Ascending aorta (tissue), 2 donors: ENCODE measurements at places on chromosomes 2 and 18.

DNA sequence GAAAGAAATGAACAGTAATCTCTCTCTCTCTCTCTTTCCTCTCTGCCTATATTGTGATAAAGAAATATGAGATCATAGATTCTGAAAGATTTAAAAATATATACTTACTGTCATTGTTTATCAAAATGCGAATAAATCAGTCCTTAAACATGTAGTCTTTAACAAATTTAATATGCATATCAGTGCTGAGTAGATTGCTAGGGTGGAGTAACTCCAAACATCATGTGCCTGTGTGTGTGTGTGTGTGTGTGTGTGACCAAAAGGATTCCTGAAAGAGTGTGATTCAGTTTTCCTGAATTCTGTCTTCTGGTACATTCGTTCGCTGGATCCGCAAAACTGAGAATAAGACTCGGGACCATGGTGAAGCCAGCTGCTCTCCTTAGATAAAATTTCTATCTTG is 24.0 kb upstream of the DSEL start:
- DNase-seq: no peak

DNA sequence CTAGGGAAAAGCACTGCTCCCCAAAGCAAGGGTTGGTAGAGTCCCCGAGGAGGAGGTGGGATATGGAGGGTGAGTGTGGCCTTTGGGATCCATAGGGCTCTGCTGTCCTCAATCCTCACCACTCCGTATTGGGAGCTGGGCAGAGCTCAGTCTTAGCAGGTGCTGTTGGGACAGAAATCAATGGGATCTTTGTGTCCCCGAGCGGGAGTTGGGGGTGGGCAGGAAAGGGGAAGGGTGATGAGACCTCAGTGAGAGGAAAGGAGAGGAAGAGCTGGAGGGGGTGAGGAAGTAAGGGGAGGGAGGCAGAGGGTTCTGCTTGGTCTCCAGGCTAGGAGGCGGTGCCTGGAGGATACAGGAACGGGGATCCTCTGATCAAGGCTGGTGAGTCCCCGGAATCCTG is 2.6 kb downstream of the ASIC4 start:
- no peak for DNase-seq

- no peak for DNase-seq
Measured at GRCh38 chr2:240759459-240759858, 60.6 kb downstream of the KIF1A start.

DNA sequence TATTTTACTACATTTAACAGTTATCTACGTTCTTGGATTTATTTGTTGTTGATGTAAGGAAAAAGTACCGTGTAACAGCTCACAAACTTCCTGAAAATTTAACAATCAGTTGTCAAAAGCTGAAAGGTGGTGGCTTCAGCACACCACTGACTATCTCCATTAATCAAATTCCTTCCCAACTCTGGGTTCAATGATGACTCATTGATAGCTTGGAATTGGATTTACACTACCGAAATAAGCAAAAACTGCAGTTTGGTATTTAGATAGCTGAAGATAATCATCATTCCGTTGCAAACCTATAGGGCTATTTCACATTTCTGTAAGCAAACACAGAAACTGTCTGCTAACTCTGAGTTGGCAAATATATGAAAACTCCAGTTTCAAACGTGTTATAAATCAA is 322.3 kb upstream of the TFPI start:
- DNase-seq: no peak

DNA sequence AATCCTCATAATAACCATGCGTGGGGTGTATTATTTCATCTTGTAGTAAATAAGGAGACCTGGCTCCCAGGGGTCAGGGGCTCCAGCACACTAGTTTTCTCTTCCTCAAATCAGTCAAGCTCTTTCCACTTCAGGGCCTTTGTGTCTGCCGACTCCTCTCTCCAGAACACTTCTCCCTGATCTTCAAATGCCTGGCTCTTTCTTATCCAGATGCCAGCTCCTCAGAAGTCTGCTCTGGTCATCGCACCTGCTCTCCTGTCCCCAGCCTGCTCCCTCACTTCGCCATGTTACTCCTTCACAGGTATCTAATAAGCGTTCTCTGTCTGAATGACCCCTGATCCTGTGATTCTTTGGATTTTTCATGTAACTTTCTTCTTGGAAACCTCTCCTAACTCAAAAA is 62.0 kb downstream of the GYPC start:
- no peak for DNase-seq

- DNase-seq: no peak
Measured at GRCh38 chr18:49858309-49859020, 45.1 kb upstream of the ACAA2 start.

DNA sequence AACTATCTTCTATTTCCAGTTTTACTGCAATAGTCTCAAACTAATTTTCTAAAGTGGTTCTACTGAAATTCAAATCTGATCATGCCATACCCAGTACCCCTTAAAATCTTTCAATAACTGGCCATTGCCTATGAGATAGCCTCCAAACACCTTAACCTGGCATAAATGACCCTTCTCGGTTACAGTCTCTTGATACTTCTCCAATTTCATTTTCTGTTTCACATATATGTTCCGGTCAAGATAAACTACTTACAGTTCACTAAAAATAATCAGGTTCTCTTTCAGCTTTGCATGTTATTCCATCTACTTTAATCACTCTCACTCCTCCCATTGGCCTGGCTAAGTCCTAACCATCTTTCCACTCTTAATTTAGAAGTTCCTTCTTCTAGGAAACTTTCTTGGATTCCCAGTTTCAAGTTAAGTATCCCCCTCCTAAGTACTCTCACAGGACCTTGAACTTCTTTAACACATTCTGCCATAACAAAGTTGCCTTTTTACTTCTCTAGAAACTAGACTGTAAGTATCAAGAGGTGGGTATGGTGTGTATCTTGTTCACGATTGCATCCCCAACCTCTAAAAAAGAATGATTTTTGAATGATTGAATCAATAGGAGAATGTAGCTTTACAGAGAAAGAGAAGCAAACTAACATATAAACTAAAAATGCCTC is 110.2 kb upstream of the RBBP8 start:
- DNase-seq: no peak

DNA sequence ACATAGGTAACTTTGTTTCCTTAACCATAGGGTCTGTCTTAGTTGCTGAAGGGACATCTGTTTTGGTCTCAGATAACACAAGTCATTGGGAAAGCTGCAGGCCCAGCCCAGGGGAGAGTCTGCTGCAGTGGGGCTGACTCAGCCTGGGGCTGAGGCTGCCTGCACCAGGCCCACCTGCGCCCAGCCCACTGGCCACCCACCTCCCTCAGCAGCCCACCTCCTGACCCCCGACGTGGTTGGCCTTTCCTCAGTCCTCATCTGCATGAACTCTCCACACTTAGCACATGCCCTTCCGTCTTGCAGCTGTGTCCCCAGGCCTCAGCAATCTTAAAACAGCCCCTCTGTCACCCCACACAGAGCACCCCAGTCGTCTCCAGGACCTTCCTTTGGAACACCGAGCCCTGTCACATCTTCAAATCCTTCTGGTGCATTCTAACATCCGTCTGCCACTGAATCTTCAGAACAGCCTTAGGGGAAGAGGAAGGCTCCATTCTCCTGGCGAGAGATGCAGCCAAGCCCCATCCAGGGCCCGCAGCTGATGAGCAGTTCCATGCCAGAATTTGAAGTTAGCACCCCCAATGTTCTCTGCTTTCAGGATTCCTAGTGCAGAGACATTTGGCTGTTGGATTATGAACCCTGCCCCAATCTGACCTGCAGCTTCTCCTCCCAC is 231.4 kb downstream of the SEPTIN10 start:
- DNase-seq: no peak

DNA sequence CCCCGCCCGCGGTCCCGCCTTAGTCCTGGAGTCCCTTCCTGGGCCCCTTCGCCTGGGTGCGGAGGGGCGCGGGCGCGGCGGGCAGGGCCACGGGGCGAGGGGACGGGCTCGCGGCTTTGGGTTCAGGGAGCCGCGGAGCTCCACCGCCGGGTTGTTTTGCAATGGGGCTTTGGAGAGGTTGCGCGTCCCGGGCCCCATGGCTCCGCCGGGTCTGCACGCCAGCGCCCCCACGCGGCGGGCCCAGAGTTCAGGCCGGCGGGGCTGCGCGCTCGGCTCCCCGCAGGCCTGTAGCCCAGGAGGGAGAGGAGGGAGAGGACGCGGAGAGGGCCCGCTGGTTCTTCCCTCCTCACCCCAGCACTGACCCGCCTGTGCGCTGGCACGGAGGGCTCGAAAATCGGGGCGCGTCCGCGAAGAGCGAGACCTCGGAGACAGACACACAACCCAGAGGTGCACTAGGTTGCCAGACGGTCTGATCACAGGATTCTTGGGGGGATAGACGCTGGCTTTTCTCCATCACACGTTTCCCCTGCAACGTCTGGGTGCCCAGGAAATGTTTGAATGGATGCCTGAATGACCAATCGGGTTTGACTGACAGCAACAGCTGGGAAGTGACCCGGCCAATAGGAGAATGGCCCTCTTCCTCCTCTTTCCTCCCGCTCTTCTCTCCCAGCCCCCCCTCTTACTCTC is 4.9 kb upstream of the SIX2 start:
- DNase-seq: peak; percentile 85

DNA sequence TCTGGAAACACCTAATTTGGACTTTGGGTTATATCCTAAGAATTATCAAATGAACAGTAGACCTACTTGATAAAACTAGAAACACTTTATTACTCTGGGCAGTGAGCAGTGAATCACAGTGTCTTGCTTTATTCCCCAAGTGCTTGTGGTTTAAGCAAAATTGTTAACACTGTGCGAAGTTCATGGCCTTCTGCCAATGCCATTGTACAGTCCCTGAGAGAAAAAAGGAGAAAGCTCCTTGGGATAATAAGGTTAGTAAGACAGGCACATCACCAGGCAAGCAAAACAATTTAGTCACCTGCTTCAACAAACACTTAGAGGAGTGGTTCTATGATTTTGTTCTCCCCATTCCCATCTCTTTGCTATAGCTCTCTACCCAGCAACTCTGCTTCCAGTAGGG is 39.8 kb downstream of the ADCYAP1 start:
- no peak for DNase-seq

DNA sequence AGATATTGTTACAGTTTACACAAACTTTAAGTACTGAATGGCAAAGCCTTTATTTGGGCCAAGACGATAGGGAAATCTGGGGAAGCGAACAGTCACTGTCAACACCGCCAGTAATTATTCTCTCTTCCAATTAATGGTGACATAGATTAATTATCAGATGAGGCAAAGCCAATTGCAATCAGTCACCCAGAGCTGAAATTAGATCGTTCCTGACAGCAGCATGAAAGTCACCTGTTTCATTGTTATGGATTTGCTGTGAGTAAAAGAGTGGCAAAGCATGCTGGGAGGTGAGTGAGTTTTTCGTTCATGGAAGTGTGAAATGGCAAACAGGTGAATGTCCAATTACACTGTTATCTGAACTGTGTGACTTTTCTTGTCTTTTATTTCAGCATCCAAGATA is 164.8 kb upstream of the KLHL14 start:
- no peak for DNase-seq

DNA sequence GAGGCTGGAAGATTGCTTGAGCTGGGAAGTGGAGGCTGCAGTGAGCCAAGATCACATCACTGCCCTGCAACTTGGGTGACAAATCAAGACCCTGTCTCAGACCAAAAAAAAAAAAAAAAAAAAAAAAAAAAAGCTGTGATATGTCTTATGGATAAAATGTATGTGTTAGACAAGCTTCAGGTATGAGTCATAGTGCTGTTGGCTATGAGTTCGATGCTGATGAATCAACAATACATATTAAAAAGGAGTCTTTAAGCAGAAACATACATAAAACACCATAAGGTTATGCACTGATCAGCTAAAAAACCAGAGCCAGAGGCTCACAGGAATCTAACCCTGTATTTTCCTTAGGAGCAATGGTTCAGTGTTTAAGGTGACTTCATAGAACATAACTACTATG is 332.3 kb downstream of the NCKAP5 start:
- no peak for DNase-seq

- no peak for DNase-seq
Measured at GRCh38 chr2:59660262-59660661, 893.2 kb downstream of the BCL11A start.
